ENCODE measurements at places on chromosomes 11 and 22.
A peak's percentile ranks its signal among the peaks of the same experiment; 100 is the strongest.

- H3K4me3 ChIP-seq = no peak overlapping the region
- H3K4me1 ChIP-seq = peaks cover 2% of the 10 kb centered on the region
- no peak for DNase-seq
Observed at GRCh38 chr22:48577691-48578090, 1250.0 kb downstream of the BRD1 start.

- H3K27ac ChIP-seq = no peak overlapping the region
- DNase-seq = no peak
- no peaks in the 10 kb centered on the region for H3K4me1 ChIP-seq
- H3K4me3 ChIP-seq = no peak overlapping the region
- no peaks in the 10 kb centered on the region for H3K27me3 ChIP-seq
Observed at GRCh38 chr11:90542092-90542491, 319.2 kb upstream of the CHORDC1 start.

DNA sequence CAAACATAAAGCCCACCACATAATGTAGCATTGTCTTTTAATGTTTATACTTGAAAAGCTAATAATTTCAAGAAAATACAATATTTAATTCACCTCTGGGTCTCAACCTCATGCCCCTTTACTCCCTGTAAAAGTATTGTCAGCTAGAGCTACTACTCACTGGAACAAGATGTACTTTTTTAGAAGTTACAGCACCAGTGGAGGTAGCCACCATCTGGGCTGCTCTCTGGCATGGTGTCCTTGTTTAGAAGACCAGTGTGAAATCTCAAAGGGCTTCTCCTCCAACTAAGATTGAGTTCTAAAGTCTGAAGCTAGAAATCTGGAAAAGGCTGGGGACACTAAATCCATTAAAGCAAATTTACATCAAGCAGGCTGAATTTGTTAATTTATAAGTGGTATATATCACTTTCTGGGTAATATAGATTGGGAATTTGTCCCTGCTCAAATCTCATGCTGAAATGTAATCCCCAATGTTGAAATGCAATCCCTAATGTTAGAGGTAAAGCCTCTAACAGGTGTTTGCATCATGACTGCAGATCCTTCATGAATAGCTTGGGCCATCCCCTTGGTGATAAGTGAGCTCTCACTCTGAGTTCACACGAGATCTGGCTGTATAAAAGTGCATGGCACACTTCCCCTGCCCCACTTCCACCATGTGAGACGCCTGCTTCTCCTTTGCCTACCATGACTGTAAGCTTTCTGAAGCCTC is 47.6 kb downstream of the PITPNB start:
- H3K4me3 ChIP-seq = no peak overlapping the region
- no peak for DNase-seq
- H3K27ac ChIP-seq = no peak overlapping the region
- H3K4me1 ChIP-seq = peaks cover 40% of the 10 kb centered on the region
- H3K36me3 ChIP-seq = peaks cover 38% of the 10 kb centered on the region

- no peaks in the 10 kb centered on the region for H3K36me3 ChIP-seq
- H3K27me3 ChIP-seq = no peaks in the 10 kb centered on the region
- peaks cover 3% of the 10 kb centered on the region for H3K4me1 ChIP-seq
- no peak overlapping the region for H3K4me3 ChIP-seq
- no peak overlapping the region for H3K27ac ChIP-seq
Observed at GRCh38 chr11:44906649-44907048, 44.0 kb downstream of the TP53I11 start.

GRCh38 chr11:122746050-122746478 is 90.5 kb downstream of the UBASH3B start:
- H3K27ac ChIP-seq = peak overlapping the region; percentile 84
- DNase-seq = peak; percentile 41
- H3K4me1 ChIP-seq = peaks cover 7% of the 10 kb centered on the region
- peaks cover 5% of the 10 kb centered on the region for H3K36me3 ChIP-seq
- H3K27me3 ChIP-seq = peaks cover 9% of the 10 kb centered on the region
- H3K4me3 ChIP-seq = no peak overlapping the region

DNA sequence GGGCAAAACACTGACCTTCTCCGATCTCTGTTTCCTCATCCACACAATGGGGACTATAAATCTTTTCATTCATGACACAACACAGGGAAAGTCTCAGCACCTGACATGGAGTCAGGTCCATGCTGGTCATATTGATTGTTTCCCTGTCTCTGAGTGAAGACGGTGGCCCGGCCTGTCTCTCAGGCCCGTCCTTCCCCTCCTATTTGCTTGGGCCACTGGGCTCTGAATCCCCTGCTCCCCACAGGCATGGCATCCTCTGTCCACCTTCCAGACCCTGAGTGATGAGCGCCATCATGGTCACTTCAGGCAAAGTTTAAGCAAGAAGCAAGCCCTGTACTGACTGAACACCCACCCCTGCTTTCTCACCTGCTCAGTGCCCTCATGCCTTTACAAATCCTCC is 113.3 kb upstream of the ALX4 start:
- DNase-seq = no peak
- H3K4me1 ChIP-seq = no peaks in the 10 kb centered on the region
- H3K27me3 ChIP-seq = peaks cover 3% of the 10 kb centered on the region
- no peak overlapping the region for H3K4me3 ChIP-seq
- H3K36me3 ChIP-seq = no peaks in the 10 kb centered on the region

GRCh38 chr22:17229991-17230630 is 10.9 kb upstream of the ADA2 start:
- no peak overlapping the region for H3K4me3 ChIP-seq
- no peak for DNase-seq
- H3K27me3 ChIP-seq = no peaks in the 10 kb centered on the region
- no peaks in the 10 kb centered on the region for H3K4me1 ChIP-seq

DNA sequence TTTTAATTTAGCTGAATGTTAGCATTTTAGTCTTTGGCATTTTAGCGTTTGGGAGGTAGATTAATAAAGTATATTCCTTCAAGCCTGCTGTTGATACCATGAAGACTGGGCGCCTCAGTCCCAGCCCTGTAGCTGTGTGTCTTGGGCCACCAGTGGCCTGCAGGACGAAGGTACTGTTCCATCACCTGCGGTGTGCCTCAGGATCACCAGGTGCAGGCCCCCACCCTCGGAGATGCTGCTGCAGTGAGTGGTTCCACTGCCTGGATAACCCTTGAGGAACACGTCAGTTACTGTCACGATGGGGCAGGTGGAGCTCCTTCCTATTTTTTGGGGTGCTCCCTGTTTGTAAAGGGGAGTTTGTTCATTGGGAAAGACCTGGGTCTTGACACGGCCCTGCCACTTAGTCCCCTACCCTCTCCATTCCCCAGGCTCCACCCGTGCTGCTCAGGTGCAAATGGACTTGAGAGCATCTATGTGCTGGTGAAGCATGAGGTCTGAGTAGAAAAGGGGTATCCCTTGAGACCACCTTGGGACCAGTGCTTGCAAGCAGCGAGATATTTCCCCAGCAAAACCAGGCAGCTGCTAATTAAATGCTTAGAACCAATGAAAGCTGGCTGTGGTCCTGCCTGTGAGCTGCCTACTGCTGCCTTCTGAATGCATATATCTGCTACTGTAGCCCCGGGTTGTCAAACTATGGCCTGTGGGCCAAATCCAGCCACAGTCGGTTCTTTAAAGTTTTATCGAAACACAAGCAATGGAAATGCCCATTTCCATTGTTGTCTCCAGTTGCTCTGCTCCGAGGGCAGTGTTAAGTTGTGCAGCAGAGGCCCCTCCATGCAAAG is 28.7 kb downstream of the INCENP start:
- no peak overlapping the region for H3K27ac ChIP-seq
- no peak overlapping the region for H3K4me3 ChIP-seq
- H3K36me3 ChIP-seq = peaks cover 48% of the 10 kb centered on the region

DNA sequence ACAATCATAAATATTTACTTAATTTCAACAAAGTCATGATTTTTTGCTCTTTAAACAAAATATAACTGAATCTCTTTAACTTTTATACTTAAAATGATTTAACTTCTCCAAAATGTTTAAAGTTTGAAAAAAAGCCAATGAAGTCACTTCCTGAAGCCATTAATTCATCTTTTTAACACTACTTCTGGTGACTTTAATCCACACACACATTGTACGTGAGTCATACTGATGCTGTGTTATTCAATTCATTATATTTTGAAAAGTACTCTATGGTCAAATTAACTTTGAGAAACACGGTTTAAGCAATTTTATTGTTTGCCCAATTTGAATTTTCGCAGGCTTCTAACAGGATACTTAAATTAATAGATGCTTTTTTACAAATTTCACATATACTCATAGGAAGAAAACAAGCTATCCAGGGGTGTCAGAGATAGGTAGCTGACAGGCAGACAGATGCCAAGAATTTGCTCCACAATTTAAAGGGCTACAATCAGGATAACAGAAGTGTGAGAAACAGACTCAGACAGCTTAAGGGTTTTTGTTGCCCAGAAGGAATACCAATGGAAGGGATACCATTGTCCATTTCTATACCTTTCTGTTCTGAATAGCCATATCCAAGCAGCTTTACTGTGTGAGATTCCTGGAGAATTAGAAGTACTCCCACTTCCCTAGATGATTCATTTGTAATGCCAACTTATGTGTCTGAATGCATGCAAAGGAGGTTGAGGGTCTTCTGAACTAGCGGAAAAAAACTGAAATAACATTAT is 118.4 kb downstream of the RBFOX2 start:
- peaks cover 4% of the 10 kb centered on the region for H3K27me3 ChIP-seq
- no peak for DNase-seq
- no peak overlapping the region for H3K27ac ChIP-seq
- no peak overlapping the region for H3K4me3 ChIP-seq
- H3K4me1 ChIP-seq = peaks cover 12% of the 10 kb centered on the region
- no peaks in the 10 kb centered on the region for H3K36me3 ChIP-seq

DNA sequence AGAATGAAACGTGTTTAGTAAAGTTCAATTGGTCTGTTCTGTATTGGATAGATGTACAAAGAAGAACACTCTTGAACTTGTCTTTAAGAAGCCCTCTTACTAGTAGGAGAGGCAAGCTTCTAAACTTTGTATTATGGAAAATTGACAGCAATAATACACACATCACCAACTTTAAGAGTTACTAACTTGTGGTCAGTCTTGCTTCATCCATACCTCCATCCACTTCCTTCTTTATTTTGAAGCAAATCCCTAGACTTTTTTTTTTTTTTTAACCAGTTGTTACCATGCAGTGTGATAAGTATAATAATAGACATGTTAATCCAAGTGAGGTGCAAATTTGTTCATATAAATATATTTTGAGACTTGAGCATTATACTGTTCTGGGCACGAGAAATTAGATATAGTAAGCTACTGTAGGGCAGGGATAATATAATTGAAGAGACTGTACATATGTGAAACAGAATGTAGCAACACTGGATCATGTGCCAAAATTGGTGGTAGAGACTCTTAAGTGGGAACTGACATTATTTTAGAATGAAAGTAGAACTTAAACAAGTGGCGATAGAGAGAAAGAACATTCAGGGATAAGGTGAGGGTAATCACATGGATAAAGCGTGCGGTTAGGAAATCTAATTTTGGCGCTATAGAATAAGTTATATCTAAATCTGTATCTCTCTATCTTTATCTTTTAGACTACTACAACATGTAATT is 6.5 kb downstream of the FAR1 start:
- H3K4me1 ChIP-seq = peaks cover 39% of the 10 kb centered on the region
- DNase-seq = no peak
- no peak overlapping the region for H3K4me3 ChIP-seq
- H3K27me3 ChIP-seq = no peaks in the 10 kb centered on the region
- no peak overlapping the region for H3K27ac ChIP-seq
- H3K36me3 ChIP-seq = peaks cover 25% of the 10 kb centered on the region

GRCh38 chr11:67507242-67507863 is 609 bp downstream of the CDK2AP2 start:
- peaks cover 47% of the 10 kb centered on the region for H3K4me1 ChIP-seq
- H3K27ac ChIP-seq = peak overlapping the region; percentile 92
- H3K27me3 ChIP-seq = peaks cover 9% of the 10 kb centered on the region

DNA sequence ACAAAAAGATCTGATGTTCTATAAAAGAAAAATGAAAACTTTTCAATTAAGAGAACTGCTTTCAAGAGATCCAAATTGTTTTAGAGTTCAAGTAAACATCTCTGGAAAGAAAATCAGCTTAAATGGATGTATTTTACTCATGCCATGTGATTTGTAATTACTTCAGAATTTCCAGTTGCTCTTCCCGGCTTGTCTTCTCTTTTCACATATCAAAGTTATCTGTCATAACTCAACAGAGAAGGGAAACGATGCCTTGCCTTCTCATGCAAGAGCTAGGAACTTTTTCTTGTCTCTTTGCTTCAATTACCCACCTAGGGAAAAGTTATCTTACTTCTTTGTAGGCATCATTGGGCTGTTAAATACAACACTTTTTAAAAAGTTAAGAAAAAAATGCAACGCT is 255.2 kb upstream of the POU2AF2 start:
- H3K4me3 ChIP-seq = no peak overlapping the region
- H3K4me1 ChIP-seq = no peaks in the 10 kb centered on the region
- H3K36me3 ChIP-seq = no peaks in the 10 kb centered on the region
- DNase-seq = no peak
- no peak overlapping the region for H3K27ac ChIP-seq
- H3K27me3 ChIP-seq = peaks cover 2% of the 10 kb centered on the region

- H3K4me1 ChIP-seq = no peaks in the 10 kb centered on the region
- no peak for DNase-seq
- H3K27ac ChIP-seq = no peak overlapping the region
- no peaks in the 10 kb centered on the region for H3K36me3 ChIP-seq
Observed at GRCh38 chr11:129574431-129574830, 198.8 kb downstream of the BARX2 start.

GRCh38 chr11:111633248-111633647 is 31.0 kb downstream of the SIK2 start:
- DNase-seq = no peak
- no peak overlapping the region for H3K4me3 ChIP-seq

GRCh38 chr11:112889446-112889845 is 71.8 kb upstream of the NCAM1 start:
- H3K27ac ChIP-seq = no peak overlapping the region
- H3K4me1 ChIP-seq = no peaks in the 10 kb centered on the region
- H3K4me3 ChIP-seq = no peak overlapping the region

DNA sequence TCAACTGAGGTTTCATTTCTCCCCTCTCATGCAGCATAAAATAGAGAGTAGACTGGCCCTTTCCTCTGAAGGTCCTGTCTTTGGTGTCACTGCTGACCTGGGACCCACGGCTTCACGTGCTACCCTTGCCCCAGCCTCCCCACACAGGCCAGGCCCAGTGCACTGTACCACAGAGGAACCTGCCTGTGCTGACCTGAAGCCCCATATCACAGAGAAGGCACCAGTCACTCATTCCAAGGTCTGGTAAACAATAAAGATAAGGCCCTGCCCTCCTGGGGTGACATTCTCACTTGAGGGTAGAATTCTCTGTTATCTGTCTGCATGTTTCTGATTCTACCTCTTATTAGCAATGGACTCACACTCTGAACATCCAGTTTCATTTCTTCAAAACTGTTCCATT is 51.3 kb downstream of the RPL27A start:
- H3K27ac ChIP-seq = no peak overlapping the region
- H3K36me3 ChIP-seq = no peaks in the 10 kb centered on the region
- H3K4me1 ChIP-seq = no peaks in the 10 kb centered on the region

Measured in activated CD4-positive, alpha-beta T cell treated with anti-CD3 and anti-CD28 coated beads, Interleukin-2, amount 10 ng/mL, durations not matched to agents 7 days and 5 days (primary cell).